ENCODE measurements at places on chromosomes 5 and 9.
A peak's percentile ranks its signal among the peaks of the same experiment; 100 is the strongest.

- DNase-seq, result no peak
Observed at GRCh38 chr9:86942281-86943200, 4.8 kb downstream of the GAS1 start.

DNA sequence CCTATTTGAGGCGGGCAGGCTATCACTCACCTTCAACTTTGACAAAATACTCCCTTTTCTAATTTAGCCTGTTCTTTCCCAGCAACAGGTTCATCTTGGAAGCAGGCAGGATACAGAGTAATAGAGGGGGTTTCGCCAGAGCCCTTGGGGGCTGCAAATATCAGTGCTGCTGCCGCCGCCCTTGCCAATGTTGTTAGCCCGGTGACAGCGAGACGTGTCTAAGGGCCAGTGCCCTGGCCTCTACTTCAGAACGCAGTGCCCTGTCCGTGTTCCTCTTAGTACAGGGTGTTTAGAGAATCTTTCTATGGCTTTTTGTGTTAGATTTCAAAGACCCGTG lies 703 bp downstream of the FAM120AOS start:
- peak; percentile 38 for DNase-seq

DNA sequence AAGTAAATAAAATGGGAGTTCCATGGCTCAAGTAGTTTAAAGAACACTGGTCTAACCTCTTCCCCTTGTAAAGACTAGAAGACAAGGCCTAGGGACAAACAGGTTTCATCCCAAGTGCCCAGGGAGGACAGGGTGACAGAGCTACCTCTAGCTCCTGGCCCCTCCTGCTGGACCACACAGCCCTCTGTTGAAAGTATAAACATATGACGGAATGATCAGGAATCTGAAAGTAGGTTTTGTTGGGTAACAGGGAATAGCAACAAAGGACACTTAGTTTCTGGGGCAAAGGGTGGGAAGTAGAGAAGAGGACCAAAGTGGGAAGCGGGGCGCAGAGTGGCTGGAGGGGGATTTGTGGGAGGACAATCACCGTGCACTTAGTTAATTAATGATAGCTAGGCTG lies 67.0 kb upstream of the DAB2IP start:
- DNase-seq, result no peak

DNA sequence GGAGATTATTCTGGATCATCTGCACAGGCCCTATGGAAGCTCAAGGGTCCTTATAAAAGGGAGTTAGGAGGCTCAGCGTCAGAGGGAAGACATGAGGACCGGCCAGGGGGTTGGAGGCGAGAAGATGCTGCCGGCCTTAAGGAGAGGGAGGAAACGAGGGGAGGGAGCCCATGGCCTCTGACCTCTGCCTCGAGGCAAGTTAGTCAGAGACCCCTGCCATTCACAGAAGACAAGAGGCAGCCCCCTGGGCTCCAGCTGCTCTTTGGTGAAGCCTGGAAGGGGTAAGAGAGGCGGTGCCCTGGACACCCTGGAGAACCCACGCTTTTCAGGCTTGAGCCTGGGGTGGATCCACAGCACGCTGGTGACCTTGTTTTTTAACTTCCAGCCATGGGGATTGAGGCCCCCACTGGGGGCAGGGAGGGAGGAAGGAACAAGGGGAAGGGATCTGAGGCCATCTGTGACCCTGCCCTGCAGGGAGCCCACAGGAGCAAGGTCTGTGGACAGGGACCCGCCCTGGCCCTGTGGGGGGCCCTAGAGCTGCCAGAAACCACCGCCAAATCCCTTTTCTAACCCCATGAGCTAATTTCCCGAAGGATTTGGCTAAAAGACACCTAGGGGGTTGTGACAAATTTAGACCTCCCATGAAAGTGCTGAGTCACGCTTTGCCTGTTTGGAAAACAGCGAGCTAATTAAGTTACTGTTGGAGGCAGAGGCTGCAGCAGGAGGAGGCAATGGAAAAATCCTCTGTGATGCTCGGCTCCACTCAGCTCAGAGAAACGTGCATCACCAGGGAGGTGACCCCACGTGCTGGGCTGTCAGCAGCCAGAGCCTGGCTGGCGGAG lies 49.7 kb downstream of the OLFM1 start:
- no peak for DNase-seq

- no peak for DNase-seq
Observed at GRCh38 chr9:95854386-95855020, 21.0 kb upstream of the ERCC6L2 start.

- peak; percentile 84 for DNase-seq
Observed at GRCh38 chr9:136690104-136690805, 3.0 kb upstream of the AGPAT2 start.

DNA sequence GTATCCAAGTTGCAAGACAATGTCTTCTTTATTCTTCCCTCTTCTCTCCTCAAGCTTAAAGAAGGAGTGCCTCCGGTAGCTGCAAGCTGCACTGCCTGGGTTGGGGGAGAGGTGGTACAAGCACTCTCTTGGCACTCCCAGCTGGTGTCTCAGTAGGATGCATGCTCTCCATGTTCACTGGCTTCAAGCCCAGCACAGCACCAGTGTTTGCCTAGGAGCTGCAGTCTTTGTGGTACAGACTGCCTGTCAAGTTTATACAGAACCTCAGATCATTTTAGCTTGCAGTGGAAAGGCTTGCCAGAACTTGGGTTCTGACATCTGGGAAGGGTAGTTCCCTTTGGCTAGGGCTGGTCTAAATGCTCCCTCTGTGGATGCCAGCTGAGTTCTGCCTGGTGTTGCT lies 505.6 kb downstream of the MAN2A1 start:
- no peak for DNase-seq

DNA sequence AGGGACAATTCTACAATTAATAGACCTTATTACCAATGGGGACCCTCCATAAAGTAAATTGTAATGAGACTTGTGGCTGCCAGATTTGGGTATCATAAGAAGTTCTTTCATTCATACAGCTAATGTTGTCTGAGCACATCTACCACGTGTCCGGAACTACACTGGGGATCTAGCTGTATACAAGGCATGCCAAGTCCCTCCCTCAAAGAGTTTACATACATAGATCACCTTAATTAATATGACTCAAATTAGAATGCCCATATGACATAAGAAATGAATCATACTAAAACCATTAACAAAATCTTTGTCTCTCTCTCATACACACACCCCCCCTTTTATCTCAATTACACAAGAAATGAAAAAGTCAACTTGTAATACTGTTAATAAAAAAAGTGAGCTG lies 18.0 kb upstream of the NR4A3 start:
- DNase-seq, result no peak

- DNase-seq, result no peak
Observed at GRCh38 chr5:57216714-57217113, 42.9 kb downstream of the GPBP1 start.

GRCh38 chr5:173055722-173055982 lies 500 bp upstream of the CREBRF start:
- DNase-seq, result no peak

GRCh38 chr9:79481846-79482477 lies 89.8 kb upstream of the TLE4 start:
- DNase-seq, result no peak

DNA sequence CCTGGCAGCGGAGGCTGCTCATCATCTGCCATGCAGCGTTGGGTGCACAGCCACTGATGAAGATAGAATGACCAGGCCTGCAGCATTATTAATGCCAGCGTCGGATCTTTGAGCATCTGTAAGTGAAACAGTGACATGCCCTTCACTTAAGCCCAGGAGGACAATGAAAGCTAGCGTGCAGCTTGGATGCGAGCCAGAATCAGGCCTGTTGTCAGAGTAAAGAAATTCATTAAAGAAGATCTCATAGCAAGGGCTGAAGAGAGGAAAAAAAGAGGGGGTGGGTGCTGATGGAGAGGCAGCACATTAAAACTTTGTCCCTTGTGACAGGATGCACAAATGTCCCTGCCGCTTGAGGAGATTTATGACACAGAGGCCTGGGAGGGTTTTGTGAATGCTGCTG lies 186.1 kb upstream of the MAST4 start:
- DNase-seq, result peak; percentile 27

- DNase-seq, result no peak
Observed at GRCh38 chr9:126488310-126488709, 125.4 kb upstream of the LMX1B start.

GRCh38 chr9:9041756-9042155 lies 1242.2 kb upstream of the DMAC1 start:
- DNase-seq, result no peak

DNA sequence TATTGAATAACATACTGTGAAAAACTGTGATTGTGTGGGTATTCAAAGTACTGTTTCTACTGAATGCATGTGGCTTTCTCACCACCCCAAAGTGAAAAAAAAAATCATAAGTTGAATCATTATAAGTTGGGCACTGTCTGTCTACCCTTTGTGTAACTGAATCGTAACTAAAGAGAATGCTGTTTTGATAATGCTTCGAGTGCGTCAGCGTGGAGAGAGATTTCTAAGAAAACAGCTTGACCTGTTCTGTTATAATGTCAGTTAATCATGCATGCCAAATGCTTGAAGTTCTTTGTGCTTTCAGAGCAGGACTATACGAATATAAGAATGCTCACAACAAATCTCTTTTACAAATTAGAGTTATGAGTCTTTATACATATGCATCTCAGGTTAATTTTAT lies 148.8 kb upstream of the SGCD start:
- no peak for DNase-seq

DNA sequence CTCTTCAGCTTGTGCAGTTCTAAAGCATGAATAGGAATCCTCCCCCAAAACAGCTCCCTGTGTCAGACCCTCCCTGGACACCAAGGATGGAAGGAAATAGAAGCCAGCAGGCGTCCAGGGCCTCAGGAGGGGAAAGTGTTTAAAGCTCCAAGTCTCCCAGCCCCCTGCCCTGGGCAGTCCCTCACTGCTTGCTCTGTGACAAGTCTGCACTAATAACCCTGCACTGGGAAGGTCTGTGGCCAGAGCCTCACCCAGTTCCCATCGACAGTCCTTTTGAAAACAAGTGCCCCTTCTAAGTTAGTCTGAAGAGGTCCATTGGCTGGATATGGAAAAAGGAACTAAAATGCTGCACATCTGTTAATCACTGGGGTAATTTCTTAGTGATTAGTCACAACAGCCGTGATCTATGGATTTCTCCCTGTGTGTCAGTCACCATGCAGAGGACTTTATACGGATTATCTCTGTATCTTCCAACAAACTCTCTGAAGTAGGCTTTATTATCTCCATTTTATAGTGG lies 195.3 kb downstream of the FBXL7 start:
- no peak for DNase-seq

GRCh38 chr5:112880219-112880964 lies 19.3 kb downstream of the SRP19 start:
- no peak for DNase-seq

- DNase-seq, result no peak
Observed at GRCh38 chr5:6734781-6735180, 21.5 kb downstream of the TENT4A start.

DNA sequence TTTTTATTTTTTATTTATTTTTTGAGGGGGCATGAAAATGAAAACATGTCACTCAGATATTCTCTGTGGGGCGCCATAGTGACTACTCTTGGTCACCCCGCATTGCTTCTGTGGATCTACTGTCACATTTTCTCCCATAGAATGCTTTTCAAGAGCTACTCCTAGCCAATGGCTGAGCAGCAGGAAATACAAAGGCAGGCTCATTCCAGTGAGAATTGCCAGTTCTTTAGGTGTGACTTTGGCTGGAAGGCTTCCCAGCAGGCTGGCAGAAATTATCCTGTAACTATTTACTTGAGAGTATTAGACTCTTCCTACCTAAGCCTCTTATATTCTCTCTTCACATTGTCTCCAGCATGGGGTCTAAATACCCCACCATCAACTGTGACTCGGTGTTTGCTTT lies 21.0 kb upstream of the PTPRD start:
- no peak for DNase-seq

DNA sequence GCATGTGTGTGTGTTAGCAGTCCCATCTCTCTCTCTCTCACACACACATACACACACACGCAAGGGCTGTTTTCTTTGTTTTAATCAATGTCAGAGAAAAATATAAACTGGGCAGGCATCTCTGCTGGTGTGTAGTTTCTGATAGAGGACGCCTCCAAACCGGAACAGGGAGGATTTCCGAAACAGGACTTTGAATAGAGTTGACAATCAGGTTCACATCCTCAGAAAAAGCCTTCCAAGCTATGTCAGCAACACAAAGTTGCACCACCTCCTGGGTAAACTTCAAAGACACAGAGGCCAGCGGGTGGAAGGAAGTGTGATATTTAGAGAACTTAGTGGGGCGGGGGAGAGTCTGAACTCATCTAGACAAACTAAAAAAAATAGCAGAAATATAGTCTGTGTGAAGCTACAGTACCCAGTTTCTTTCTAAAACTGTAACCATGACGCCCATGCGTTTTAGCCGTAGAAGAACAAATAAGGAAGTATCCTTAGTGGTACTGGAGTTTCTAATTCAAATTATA lies 1.2 kb downstream of the ST8SIA4 start:
- DNase-seq, result peak; percentile 50

DNA sequence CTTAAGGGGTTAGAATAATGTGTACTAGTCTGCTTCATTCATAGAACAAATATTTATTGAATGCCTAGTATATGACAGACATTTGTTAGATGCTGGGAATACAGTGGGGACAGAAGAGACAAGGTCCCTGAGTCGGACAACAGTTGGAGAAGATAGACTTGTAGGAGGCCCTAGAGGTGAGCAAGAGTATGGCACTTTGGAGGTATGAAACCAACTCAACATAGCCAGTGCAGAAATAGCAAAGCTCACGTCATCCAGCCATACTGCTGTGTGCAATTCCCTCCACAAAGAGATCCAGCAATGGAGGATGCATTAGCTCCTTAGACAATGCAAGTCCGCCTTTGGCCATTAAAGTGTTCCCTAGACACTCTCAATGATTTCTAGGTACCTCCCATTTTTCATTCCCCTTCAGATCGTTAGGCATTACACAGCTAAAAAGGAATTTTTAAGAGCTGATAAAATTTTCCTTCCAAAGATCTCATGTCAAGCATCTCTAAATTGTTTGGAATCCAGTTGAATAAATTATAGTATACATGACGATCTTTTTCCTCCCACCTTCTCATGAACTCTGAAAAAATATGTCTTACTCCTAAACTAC lies 1949.6 kb upstream of the WWC1 start:
- no peak for DNase-seq

DNA sequence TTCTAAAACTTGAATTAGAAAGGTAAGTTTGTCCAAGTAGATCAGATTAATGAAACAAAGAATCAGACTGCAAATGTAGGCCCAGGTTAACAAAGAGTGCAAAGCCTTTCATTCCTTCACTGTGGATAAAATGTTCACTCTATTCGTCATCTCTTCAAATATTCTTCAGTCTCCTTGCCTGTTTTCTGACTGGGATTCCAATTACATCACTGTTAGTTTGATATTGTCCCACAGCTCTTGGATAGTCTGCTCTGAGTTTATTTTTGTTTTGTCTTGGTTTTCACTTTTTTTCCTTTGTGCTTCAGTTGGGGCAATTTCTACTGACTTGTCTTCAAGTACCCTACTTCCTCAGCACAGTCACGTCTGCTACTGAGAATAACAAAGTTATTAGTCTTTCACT lies 38.5 kb upstream of the GZMA start:
- no peak for DNase-seq

GRCh38 chr9:107707428-107707837 lies 217.9 kb upstream of the KLF4 start:
- no peak for DNase-seq

GRCh38 chr9:21121595-21122251 lies 19.9 kb downstream of the IFNW1 start:
- DNase-seq, result no peak
